Muscle of leg (tissue), 16 donors: ENCODE measurements at places on chromosomes 7 and 10. TPM values are rescaled to one million over a fixed set of nuclear protein-coding genes. Genes with fewer than 3 reads are reported as not detected.

Gene MBL2
- polyA plus RNA-seq = not detected

GRCh38 chr10:103605359-103606096 is 112.0 kb downstream of the NEURL1 start:
- no peak overlapping the region for H3K4me3 ChIP-seq
- DNase-seq = no peak
- peaks cover 11% of the 10 kb centered on the region for H3K4me1 ChIP-seq
- H3K27me3 ChIP-seq = no peaks in the 10 kb centered on the region
- H3K27ac ChIP-seq = no peak overlapping the region

DNA sequence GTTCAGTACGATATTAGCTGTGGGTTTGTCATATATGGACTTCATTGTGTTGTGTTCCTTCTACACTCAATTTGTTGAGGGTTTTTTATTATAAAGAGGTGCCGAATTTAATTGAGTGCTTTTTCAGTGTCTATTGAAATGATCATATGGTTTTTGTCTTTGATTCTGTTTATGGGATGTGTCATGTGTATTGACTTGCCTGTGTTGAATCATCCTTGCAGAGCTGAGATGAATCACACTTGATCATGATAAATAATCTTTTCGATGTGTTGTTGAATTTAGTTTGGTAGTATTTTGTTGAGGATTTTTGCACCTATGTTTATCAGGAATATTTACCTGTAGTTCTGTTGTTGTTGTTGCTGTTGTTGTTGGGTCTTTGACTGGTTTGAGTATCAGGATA is 39.8 kb downstream of the ATOH7 start:
- H3K4me3 ChIP-seq = no peak overlapping the region
- H3K36me3 ChIP-seq = no peaks in the 10 kb centered on the region
- DNase-seq = no peak
- H3K27me3 ChIP-seq = no peaks in the 10 kb centered on the region

DNA sequence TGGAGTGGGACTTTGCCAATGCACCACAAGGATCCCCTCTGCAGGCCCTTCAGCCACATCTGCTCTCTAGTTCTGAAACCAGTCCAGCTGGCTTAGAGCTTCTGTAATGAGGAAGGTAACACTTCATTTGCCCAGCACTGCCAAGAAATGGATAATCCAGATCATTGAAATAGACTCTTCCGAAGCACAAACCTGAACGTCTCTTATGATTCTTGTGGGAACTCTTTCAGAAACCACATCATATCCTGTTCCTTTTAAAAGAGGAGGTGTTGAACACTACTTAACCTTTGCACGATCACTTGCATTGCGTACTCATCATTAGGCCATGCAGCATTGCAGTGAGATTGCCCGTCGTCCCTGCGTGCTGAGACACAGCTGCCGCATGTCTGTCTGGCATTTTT is 25.8 kb upstream of the PLPP4 start:
- no peaks in the 10 kb centered on the region for H3K36me3 ChIP-seq
- peaks cover 5% of the 10 kb centered on the region for H3K4me1 ChIP-seq
- DNase-seq = peak; percentile 72
